Body of pancreas (tissue), 4 donors: ENCODE measurements at places on chromosomes 11 and 22. TPM values are rescaled to one million over a fixed set of nuclear protein-coding genes. Genes with fewer than 3 reads are reported as not detected.

- H3K27ac ChIP-seq = peak overlapping the region; percentile 24
- no peak overlapping the region for H3K4me3 ChIP-seq
- H3K27me3 ChIP-seq = no peaks in the 10 kb centered on the region
Observed at GRCh38 chr11:2892967-2893528, 7.5 kb upstream of the CDKN1C start.

GRCh38 chr11:5671831-5672230 lies 13.0 kb downstream of the TRIM5 start:
- no peak for DNase-seq
- no peaks in the 10 kb centered on the region for H3K27me3 ChIP-seq
- H3K4me3 ChIP-seq = no peak overlapping the region

WDR74 gene
- 40.0 TPM for total RNA-seq

SLC22A6 gene
- not detected for total RNA-seq

PTGDR2 gene
- total RNA-seq = 0.52 TPM
